ENCODE measurements at places on chromosomes 13 and 19.

GRCh38 chr19:56933014-56933705, 92.6 kb upstream of the PEG3 start:
- DNase-seq, result no peak

GRCh38 chr13:69028936-69029335, 1078.7 kb upstream of the ATXN8OS start:
- no peak for DNase-seq

- DNase-seq, result no peak
Observed at GRCh38 chr13:105530468-105530867, 1005.0 kb downstream of the EFNB2 start.

DNA sequence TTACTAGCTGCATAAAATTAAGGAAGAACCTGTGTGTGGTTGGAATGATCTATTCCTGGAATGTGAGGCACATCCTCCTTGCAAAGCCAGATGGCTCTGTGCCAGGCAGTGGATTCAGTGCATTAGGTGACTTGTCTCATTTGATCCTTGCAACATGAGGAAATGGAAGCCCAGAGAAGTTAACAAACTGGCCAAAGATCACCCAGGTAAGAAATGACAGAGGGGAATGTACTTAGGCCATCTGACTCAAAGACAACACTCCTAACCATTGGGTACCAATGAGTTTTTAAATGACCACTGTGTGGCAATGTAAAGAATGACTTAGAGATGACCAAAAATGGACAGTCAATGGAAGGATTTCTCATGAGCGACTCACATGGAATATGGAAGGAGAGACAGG, 114.2 kb upstream of the RXFP2 start:
- DNase-seq, result no peak

DNA sequence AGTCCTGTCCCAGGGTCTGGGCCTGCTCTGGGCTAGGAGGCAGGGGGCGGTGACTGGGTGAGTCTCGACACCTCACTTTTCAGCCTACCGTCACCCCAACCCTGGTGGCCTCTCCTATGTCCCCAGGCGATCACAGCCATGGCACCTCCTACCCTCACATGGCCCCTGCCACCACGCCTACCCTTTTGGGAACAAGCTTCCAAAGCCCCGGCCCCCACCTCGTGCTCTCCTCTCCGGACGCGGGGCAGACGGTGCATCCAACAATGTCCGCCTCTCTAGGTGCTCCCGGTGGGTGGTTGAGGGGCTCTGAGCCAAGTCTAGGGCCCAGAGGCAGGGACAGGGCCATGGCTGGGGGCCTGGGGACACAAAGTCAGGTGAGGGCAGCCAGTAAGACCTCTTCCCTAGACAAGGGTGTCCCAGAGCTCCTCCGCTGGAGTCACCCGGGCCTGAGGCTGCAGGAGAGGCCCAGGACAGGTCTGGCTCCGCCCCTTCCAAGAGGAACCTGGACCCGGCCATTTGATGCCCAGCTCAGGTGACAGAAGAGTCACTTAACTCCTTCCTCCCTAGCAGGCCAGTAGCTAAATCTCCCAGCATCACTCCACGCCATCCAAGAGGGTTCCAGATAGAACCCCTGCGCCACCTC, at the start of gene SYNE4:
Gene SYNE4, minus strand, starts transcription at position 478 of the 643 bp plus-strand sequence. Its CDS starts 132 bp downstream, at position 346.
- DNase-seq, result no peak
